ENCODE measurements at places on chromosomes 7 and 10. TPM values are rescaled to one million over a fixed set of nuclear protein-coding genes. Genes with fewer than 3 reads are reported as not detected.

Gene LLCFC1
- not detected for total RNA-seq

Gene ANXA8
- total RNA-seq, result not detected

Gene CALML5
- not detected for total RNA-seq

Gene GPR85
- total RNA-seq, result not detected

Gene AKR1D1
- not detected for total RNA-seq

Gene TRIM8
- 44.4 TPM for total RNA-seq

Gene CFAP43
- 0.58 TPM for total RNA-seq

Gene TSPAN15
- total RNA-seq, result 10.2 TPM

Gene ST8SIA6
- 0.64 TPM for total RNA-seq

Gene NMT2
- total RNA-seq, result 17.9 TPM

Gene AGAP6
- total RNA-seq, result 1.3 TPM

Gene UTF1
- total RNA-seq, result not detected

Gene SHTN1
- 0.62 TPM for total RNA-seq

Gene CHPF2
- 31.1 TPM for total RNA-seq

Gene GRM3
- total RNA-seq, result not detected

Gene KDM7A
- total RNA-seq, result 2.2 TPM

Gene NRP1
- 4.0 TPM for total RNA-seq

Gene ADCYAP1R1
- total RNA-seq, result not detected

Gene IKZF1
- total RNA-seq, result not detected

Gene CACNB2
- total RNA-seq, result not detected

Gene TOMM7
- 124 TPM for total RNA-seq

Gene ING3
- total RNA-seq, result 18.9 TPM

Gene AKR1C4
- not detected for total RNA-seq

Gene DLX5
- total RNA-seq, result 0.18 TPM

Gene GRID2IP
- not detected for total RNA-seq

Gene VKORC1L1
- 7.9 TPM for total RNA-seq

Gene ATOH7
- total RNA-seq, result 0.37 TPM

Gene TMEM229A
- not detected for total RNA-seq

Gene TAS2R5
- not detected for total RNA-seq

Gene ZNF853
- total RNA-seq, result 16.6 TPM

Gene TCAF2
- total RNA-seq, result 0.06 TPM

Gene RBM33
- 13.2 TPM for total RNA-seq

Gene CLEC2L
- 23.0 TPM for total RNA-seq

Gene LRIT1
- not detected for total RNA-seq

Gene HGF
- total RNA-seq, result not detected

Gene CEP55
- 52.9 TPM for total RNA-seq

Gene AGMO
- not detected for total RNA-seq

Gene CYP3A7
- not detected for total RNA-seq

Gene GPR26
- not detected for total RNA-seq

Gene SPAM1
- not detected for total RNA-seq

Gene UNC5B
- 12.9 TPM for total RNA-seq

Gene OR6V1
- total RNA-seq, result not detected

Gene LRMDA
- not detected for total RNA-seq

Gene DLX6
- total RNA-seq, result not detected

Gene SYPL1
- 25.6 TPM for total RNA-seq

Gene HOXA3
- total RNA-seq, result 2.2 TPM

Gene FGL2
- not detected for total RNA-seq

Gene GIMAP2
- not detected for total RNA-seq

Gene DYDC2
- not detected for total RNA-seq

Gene LOXL4
- not detected for total RNA-seq
